Type B pancreatic cell (in vitro differentiated cells): ENCODE measurements at places on chromosomes 4 and X. TPM values are rescaled to one million over a fixed set of nuclear protein-coding genes. Genes with fewer than 3 reads are reported as not detected.

FABP2 gene
- 4.1 and 12.4 TPM in 2 replicates for total RNA-seq

ATP5ME gene
- total RNA-seq: 285 and 363 TPM in 2 replicates

ASMT gene
- total RNA-seq: not detected in 2 replicates

GRCh38 chr4:102431608-102431961 lies 69.6 kb upstream of the NFKB1 start:
- no peak for DNase-seq

- DNase-seq: no peak
Observed at GRCh38 chr4:142567620-142568451, 278.3 kb downstream of the INPP4B start.

- no peak for DNase-seq
Observed at GRCh38 chrX:137896123-137896522, 330.2 kb downstream of the ZIC3 start.

DNA sequence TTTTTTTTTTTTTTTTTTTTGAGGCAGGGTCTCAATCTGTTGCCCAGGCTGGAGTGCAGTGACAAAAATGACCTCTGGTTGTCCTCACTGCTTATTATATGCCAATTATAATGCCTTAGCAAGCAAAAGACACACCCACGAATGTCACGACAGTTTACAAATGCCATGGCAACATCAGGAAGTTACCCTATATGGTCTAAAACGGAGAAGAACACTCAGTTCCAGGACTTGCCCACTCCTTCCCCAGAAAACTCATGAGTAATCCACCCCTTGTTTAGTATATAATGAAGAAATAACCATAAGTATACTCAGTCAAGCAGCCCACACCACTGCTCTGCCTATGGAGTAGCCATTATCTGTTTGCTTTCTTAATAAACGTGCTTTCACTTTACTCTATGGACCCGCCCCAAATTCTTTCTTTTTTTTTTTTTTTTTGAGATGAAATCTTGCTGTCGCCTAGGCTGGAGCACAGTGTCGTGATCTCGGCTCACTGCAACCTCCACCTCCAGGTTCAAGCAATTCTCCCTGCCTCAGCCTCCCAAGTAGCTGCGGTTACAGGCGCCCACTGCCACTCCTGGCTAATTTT lies 106.2 kb downstream of the SMIM20 start:
- DNase-seq: no peak
